ENCODE measurements at places on chromosomes 12 and 14.

GRCh38 chr12:107296681-107297089 is 203.3 kb upstream of the CRY1 start:
- no peak for DNase-seq

DNA sequence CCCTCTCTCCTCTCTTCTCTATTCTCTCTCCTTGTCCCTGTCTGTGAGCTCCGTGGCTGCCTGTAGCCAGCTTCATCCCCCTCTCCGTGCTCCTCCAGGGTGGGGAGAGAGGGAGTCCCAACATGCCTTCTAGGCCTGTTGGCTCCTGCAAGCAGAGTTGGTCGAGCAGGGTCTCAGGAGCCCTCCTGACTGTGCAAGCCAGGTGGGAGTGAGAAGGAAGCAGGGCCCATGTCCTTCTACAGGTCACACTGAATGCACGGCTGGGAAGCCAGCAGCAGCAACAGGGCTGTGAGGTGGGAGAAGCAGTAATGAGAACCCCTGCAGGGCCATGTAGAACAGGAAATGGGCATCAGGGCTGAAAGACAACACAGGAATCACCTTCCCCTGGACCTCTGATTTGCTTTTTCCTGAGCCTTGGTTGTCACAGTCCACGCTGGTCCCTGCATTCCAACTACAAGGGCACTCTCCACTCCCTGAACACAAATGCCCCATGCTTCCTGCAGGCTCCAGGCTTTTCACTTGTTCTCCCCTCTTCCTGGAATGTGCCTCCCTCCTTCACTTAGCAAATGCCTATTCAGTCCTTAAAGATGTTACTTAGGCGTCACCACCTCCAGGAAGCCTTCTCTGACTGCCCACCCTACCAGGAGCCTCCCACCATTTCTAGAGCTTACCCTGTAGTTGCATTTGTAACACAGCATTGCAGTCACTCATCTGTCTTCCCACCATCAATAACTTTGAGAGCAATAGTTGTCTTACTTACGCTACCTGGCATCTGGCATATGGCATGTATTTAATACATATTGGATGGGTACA is 51.2 kb downstream of the TSPAN11 start:
- no peak for DNase-seq

DNA sequence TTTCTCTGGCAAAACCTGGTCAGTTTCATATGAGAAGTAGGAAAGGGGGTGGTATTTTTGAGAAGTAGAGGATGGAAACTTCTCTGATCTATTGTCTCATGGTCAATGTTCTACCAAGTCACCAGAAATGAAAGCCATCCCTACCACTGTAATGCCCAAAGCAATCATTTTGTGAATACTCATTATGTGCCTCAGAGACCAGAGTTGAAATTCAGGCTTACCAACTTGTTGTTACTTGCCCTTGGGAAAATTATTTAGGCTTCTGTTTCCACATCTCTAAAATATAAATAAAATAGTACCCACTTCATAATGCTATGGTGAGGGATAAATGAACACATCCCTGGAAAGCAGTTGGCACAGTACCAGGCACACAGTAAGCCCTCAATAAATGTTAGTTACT is 723.7 kb upstream of the TBX3 start:
- DNase-seq: no peak

DNA sequence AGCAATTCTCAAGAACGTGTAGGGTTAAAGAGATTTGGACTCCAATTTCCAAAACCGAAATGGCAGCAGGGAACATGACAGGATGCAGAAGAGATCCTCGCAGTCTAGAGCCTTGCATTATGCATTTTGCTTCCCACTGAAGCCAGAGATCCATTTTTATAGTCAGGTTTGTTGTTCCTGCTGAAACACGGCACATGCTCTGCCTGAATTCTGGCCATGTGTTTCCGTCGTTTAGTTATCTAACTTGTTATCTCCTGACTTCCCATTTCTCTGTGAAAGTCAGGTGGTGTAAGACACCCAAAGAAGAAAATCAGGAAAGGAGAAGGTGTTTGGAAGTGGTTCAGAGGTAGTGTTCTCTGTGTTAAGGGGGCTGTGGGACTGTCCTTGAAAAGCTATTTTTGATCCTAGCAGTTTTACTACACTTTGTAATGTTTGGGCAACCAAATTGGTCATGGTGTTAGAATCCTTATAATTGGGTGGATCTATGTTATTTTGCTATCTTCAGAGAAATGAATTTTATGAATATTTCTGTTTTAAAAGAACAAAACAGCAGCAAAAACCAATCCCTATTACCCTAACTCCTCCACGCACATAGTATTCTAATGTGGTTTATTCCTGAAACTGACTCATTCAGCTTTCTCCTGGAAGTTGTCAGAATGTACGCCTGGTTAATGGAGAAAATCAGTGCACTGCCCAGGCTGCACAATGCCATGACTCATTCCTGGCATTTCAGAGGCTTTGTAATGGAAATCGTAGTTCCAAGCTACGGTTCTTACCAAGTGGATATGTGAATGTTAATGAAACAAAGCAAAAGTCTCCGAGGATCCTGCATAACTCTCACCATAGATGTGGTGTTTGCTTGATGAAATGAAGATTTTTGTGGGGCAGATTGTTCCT is 110.1 kb downstream of the SAMD4A start:
- DNase-seq: no peak

GRCh38 chr14:38079886-38080285 is 127.8 kb upstream of the SSTR1 start:
- DNase-seq: no peak

GRCh38 chr12:1590221-1590979 is 4.0 kb downstream of the FBXL14 start:
- no peak for DNase-seq

DNA sequence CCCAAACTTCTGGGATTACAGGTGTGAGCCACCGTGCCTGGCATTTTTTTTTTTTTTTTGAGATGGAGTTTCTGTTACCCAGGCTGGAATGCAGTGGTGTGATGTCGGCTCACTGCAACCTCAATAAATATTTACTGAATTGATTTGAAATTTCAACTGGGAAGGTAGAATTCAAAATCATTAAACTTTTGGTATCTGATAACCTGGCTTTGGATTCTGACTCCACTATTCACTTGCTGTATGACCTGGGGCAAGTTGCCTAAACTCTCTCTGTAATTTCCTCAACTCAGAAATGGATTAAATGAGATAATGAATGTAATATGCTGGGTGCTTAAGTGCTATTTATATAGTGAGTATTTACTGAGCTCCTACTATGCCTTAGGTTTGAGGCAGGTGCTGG is 8.7 kb upstream of the METAP2 start:
- no peak for DNase-seq

DNA sequence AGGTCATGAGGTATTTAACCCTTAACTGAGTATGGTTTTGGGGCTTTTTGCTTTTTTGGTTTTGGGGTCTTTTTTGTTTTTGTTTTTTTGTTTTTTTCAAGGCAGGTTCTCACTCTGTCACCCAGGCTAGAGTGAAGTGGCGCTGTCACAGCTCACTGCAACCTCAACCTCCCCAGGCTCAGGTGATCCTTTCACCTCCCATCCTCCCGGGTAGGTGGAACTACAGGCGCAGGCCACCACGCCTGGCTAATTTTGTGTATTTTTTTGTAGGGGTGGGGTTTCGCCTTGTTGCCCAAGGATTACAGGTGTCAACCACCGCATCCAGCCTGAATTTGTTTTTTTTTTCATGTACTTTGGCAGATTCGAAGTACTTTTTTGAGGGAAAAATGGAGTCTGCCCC is 19.9 kb downstream of the RAP1B start:
- DNase-seq: no peak

GRCh38 chr12:87405918-87406317 is 623.3 kb downstream of the C12orf50 start:
- DNase-seq: no peak

- DNase-seq: no peak
These were observed 1.5 kb upstream of the POU6F1 start for GRCh38 chr12:51219322-51219721.

GRCh38 chr12:58369576-58369975 is 428.2 kb downstream of the ATP23 start:
- no peak for DNase-seq

DNA sequence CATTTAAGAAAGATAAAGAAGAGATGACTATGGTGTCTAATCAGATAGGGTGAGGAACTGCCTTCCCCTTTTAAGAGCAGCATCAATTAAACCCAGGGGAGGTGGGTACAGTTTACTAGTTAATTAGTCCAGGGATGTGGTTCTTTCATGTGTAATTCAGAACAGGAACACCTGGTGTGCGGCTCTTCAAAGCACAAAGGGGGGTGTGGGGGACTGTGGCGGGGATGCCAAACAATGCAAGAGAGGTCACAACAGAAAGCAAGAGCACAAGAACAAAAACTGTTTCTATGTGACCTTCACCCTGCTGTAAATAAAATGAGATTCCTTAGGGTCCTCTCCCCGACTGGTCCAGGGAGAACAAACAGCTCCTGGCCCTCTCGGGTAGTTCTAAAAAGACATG is 183.9 kb upstream of the SOX5 start:
- DNase-seq: no peak

GRCh38 chr12:68530299-68530698 is 80.4 kb upstream of the RAP1B start:
- no peak for DNase-seq

GRCh38 chr14:23615856-23616255 is 20.3 kb upstream of the DHRS2 start:
- DNase-seq: no peak

GRCh38 chr12:122851820-122852219 is 16.6 kb downstream of the HIP1R start:
- DNase-seq: no peak

- no peak for DNase-seq
These were observed 121.1 kb upstream of the NCOR2 start for GRCh38 chr12:124688356-124688992.

- DNase-seq: no peak
These were observed 35.5 kb downstream of the GPHB5 start for GRCh38 chr14:63282997-63283883.

- DNase-seq: no peak
These were observed 179.3 kb upstream of the ALG10B start for GRCh38 chr12:38137287-38137686.

- no peak for DNase-seq
These were observed 5.2 kb upstream of the TEP1 start for GRCh38 chr14:20418501-20418909.

DNA sequence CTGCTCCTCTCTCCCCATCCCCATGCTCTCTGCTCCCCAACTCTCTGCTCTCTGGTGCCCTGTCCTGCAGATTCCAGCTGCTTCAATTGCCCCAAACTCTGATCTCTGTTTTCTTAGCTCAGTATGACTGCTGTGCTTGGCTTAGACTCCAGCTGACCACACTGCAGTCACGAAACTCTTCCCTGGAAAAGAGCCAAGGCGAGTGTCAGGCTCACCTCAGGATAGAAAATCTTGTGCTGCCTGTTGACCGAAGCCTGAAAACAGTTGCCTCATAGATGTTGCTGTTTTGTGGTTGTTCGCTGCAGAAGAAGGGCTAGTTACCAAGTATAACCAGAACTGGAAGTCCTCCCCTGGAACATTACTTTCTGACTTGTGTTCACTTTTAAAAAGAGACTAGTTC is 6.7 kb upstream of the STON2 start:
- no peak for DNase-seq

- no peak for DNase-seq
These were observed 12.8 kb downstream of the SOAT2 start for GRCh38 chr12:53115891-53116648.

GRCh38 chr14:72254202-72254936 is 322.1 kb downstream of the RGS6 start:
- no peak for DNase-seq

GRCh38 chr14:21528381-21529348 is 2.5 kb upstream of the SALL2 start:
- no peak for DNase-seq

GRCh38 chr14:77880056-77880455 is 80.1 kb downstream of the ADCK1 start:
- no peak for DNase-seq

DNA sequence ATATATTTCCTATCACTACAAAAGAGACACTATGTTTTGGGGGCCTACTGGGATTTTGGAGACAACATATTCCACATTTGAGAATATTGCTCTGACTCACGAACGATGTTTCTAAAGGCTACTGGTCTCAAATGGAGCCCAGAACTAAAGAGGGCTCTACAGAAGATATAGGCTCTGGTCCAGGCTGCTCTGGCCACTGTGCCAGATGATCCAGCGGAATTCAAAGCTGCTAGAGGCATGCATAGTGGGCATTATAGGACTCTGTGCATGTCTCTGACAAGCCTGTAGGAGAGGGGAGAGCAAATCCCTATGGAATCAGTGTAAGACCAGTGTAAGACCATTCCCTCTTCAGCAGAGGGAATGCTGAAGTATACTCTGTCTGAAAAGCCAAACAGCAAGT is 4.1 kb downstream of the TAS2R30 start:
- DNase-seq: no peak

DNA sequence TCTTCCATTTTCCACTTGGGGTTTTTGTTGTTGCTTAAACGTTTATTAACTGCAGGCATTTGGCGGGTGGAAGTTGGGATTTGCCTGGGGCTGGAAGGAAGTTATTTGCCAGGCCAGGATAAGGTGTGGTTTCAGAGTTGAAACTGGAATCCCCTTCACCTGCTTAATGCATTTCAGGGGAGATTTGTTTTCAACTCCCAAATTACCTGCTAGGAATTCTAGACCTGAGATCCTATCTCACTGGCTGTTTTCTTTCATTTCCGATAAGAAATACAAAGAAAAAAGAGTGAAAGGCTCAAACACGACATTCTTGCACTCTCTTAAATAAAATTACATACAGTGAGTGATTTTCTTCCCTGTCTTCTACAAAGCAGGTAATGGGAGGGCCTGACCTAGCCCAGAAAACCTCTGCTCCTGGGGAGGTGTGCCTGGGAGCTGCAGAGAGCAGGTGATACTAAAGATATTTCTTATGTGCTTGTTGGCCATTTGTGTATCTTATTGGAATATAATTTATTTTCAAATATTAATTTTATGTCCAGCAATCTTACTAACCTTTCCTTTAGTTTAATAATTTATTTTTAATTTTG is 278.2 kb downstream of the ZFP36L1 start:
- DNase-seq: no peak

DNA sequence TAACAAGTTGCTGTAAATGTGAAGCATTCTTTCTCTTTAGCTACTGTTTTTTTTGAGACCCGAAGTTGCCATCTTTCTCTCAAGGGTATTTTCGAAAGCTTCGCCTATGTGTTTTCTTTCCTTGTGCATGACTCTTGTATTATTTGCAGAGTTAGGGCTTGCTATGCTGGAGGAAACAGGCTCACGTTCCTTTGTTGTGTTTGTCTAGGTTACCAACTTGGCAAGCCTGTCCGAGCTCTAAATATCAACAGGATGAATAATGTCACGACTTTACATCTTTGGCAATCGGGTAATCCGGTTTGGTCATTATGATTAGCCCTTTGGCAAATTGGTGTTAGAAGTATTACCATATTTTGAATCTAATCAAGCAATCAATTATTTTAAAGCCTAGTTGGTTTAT is 15.9 kb upstream of the ATP6V0A2 start:
- DNase-seq: no peak

GRCh38 chr12:88662961-88663360 is 82.7 kb upstream of the KITLG start:
- DNase-seq: no peak

- no peak for DNase-seq
These were observed 323.5 kb upstream of the PDE3A start for GRCh38 chr12:20044846-20045245.

All from CD4-positive, alpha-beta T cell treated with Interleukin-21 for 1 hour (primary cell).